Fibroblast of the aortic adventitia (primary cell): ENCODE measurements at places on chromosomes 7 and 10. TPM values are rescaled to one million over a fixed set of nuclear protein-coding genes. Genes with fewer than 3 reads are reported as not detected.

The FAM25A gene
- not detected in 2 replicates for total RNA-seq

The MACC1 gene
- 0.18 and 0.49 TPM in 2 replicates for total RNA-seq

The KNDC1 gene
- total RNA-seq: under 0.01 and 0.41 TPM in 2 replicates

The GNGT1 gene
- not detected in 2 replicates for total RNA-seq

The PAPOLB gene
- total RNA-seq: 0.18 TPM in 1 of 2 replicates, not detected in the other
